Purkinje cell (primary cell): ENCODE measurements at places on chromosomes 7 and 10. TPM values are rescaled to one million over a fixed set of nuclear protein-coding genes. Genes with fewer than 3 reads are reported as not detected.

The EBF3 gene
- polyA plus RNA-seq, result 12.1 and 16.4 TPM in 2 replicates

The ENTPD1 gene
- 3.6 and 4.6 TPM in 2 replicates for polyA plus RNA-seq

The IL15RA gene
- not detected in 2 replicates for polyA plus RNA-seq

The TFEC gene
- not detected in 2 replicates for polyA plus RNA-seq

The DLX5 gene
- not detected in 2 replicates for polyA plus RNA-seq

The TNRC18 gene
- polyA plus RNA-seq, result 0.07 and 0.11 TPM in 2 replicates

The CH25H gene
- polyA plus RNA-seq, result not detected in 2 replicates

The GNB2 gene
- 3.3 and 3.8 TPM in 2 replicates for polyA plus RNA-seq

The CPVL gene
- not detected in 2 replicates for polyA plus RNA-seq

The TMEM270 gene
- polyA plus RNA-seq, result not detected in 2 replicates

The UNCX gene
- polyA plus RNA-seq, result 0.12 TPM in 1 of 2 replicates, not detected in the other

The NKX2-3 gene
- polyA plus RNA-seq, result not detected in 2 replicates

The BMS1 gene
- 2.7 and 8.5 TPM in 2 replicates for polyA plus RNA-seq

The FAM221A gene
- 44.1 and 56.9 TPM in 2 replicates for polyA plus RNA-seq

The ZKSCAN1 gene
- 8.3 and 11.2 TPM in 2 replicates for polyA plus RNA-seq

The OR6B1 gene
- polyA plus RNA-seq, result not detected in 2 replicates

The ZP3 gene
- not detected in 2 replicates for polyA plus RNA-seq

The MMD2 gene
- 0.27 and 1.4 TPM in 2 replicates for polyA plus RNA-seq

The TRIM24 gene
- polyA plus RNA-seq, result 7.8 and 10.3 TPM in 2 replicates

The ZNF488 gene
- not detected in 2 replicates for polyA plus RNA-seq

The HECW1 gene
- 9.0 and 12.2 TPM in 2 replicates for polyA plus RNA-seq

The WASHC2A gene
- polyA plus RNA-seq, result 425 and 470 TPM in 2 replicates
